ENCODE measurements at places on chromosomes 1 and 21. TPM values are rescaled to one million over a fixed set of nuclear protein-coding genes. Genes with fewer than 3 reads are reported as not detected.

Gene ETV3L
- 0.78 TPM for total RNA-seq

GRCh38 chr1:244029124-244029523, 22.0 kb upstream of the ZBTB18 start:
- ATAC-seq: no peak

DNA sequence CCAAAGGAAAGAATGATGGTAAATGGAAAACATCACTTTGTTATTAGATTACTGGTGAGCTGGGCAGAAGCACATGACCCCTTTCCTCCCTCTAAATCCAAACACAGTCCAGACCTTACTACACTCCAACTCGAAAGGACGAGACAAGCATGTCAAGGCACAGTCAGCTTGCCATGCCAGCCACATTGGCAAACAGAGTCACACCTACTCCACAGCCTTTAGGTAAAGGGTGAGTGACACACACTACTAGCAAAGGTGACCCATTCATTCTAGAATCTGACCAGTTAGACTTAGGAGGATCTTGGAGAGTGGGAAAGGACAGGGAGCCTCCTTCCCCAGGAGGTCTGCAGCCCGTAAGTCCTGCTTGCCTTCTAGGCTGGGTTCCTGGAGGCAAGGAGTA, 3.0 kb downstream of the SLC44A3 start:
- no peak for ATAC-seq

Gene CD1C
- total RNA-seq: not detected

Gene TSPEAR
- total RNA-seq: 0.50 TPM

Measured in motor neuron (in vitro differentiated cells).